CD14-positive monocyte (primary cell): ENCODE measurements at places on chromosomes 16 and 17.

DNA sequence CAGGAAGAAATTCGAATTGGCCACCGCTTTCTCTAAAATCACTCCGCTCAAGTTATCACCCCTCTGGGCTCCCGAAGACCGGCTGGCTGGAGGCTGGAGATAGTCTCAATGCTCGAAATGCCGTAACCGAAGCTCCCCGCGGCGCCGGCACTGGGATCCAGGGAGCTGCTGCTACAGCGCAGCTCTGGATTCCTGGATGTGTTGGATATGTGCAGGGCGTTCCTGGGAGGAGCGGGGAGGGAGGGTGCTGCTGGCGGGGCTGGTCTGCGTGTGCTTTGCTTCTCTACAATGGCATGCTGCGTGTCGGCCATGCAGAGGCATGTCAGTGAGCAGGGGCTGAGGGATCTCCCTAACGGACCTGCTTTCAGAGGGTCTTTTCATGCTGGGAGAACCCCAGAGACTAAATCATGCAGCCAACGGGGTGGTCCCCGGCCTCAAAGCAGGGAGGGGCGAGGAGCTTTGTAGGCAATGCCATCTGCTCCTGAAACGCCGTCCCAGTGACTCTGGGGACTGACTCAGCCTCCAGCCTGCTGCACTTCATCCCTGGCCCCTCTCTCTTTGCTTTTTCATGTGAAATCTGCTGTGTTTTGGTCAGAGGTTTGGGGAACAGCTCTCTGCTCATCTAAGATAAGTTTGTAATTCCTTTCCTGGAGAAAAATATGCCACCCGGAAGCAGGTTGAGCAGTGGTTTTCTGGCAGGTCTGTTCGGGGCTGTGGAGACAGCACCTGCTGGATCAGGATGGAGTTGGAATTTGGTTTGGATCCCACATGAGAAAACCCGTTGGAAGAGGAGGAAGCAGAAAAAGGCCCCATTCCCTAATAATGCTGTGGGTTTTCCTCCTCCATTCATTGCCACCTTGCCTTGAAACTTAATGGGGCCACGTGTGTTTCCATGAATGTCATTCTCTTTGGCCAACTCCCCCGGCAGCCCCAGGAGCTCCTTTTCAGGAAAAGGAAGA is 311.4 kb downstream of the SEC14L1 start:
- DNase-seq, result no peak

GRCh38 chr17:4536742-4537411 is 18.3 kb downstream of the MYBBP1A start:
- peak; percentile 6 for DNase-seq

- DNase-seq, result peak; percentile 27
Measured at GRCh38 chr17:68981288-68981687, 26.1 kb upstream of the ABCA8 start.

GRCh38 chr17:44518032-44518431 is 14.8 kb upstream of the GPATCH8 start:
- no peak for DNase-seq

DNA sequence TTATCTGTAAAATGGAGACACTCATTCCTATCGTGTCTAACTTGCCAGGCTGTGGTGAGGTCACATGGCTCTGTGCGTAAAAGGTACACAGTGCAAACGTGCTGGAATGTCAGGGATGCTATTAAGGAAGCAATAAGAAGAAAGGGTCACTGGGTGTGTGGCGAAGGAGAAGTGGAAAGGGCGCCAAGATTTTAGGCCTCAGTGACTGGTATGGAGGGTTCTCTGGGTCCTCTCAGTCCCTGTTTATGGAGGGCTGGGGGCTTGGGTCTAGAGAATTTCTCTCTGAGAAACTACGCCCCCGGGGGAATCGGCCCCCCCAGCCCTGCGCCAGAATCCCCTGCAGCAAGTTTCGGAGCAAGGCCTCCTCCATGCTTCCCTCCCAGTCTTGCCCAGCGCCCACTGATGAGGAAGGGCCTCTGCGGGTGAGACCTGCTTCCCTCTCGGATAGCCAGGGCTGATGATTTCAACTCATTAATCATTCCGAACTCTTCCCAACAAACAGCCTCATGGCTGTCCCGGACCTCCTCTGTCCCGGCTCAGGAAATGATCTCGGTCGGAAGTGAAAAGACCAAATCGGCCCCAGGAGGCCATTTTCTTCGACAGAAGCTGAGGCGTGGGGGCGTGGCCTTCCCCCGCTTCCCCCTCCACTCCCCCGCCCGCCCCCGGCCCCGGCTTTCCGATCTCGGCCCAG is 1.2 kb upstream of the HEXIM1 start:
- DNase-seq, result peak; percentile 68

- DNase-seq, result no peak
Measured at GRCh38 chr16:49486400-49486799, 112.8 kb downstream of the C16orf78 start.
